ENCODE measurements at places on chromosomes 7 and 10.

GRCh38 chr7:129739427-129739826 lies 127.9 kb downstream of the NRF1 start:
- peak; percentile 3 for DNase-seq

DNA sequence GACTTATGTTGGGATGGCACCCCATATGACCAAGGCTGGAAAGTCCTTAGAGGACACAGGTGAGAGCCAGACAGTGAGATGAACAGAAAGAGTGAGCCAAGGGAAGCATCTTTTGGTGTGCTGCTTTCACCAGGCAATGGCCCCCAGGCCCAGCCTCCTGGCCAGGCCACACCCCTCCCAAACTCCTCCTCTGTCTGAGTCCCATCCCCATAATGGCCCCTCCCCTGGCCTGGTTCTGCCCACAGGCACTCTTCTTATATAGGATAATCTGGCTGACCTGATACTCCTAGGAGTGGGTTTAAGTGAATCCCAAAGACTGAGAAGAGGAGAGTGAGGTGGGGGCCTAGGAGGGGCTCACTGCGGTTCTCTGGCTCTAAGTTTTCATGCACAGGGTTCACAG lies 252.5 kb downstream of the RPS24 start:
- no peak for DNase-seq

DNA sequence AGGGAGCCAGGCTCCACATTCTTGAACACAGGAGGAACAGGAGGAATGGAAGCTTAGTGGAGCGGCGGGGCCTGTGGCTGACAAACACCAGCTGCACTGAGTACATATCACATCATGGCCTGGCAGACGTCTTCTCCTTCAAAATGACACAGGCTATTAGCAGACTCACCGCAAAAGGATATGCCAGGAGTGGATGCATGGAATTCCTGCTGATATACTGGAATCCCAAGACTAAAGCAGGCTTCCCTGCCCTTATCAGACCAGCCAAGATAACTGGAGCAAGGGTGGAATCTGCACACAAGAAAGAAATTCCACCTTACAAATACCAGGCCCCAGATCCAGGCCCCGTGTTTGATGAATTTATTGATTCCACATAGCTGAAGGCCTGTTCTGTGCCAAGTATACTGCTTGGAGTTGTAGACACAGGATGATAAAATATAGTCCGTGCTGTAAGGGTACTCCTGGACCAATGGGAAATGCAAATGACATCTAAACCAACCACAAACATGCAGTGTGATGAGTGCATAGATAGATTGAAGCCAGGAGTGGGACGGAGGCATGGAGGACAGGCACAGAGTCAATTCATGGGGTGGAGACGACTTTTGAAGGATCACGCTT lies 480.5 kb upstream of the ZMIZ1 start:
- DNase-seq: peak; percentile 87

DNA sequence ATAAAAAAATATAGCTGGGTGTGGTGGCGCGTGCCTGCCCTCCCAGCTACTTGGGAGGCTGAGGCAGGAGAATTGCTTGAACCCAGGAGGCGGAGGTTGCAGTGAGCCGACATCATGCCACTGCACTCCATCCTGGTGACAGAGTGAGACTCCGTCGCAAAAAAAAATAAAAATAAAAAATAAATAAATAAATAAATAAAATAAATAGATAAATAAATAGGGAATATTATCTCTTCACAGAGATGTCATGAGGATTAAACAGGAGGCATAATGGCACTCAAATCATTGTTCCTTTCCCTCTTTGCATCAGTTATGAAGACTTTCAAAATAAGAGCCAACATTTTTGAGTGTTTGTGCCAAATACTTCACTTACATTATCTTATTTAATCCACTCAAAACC lies 32.0 kb upstream of the BMPR1A start:
- no peak for DNase-seq

GRCh38 chr7:22295402-22296264 lies 61.3 kb downstream of the RAPGEF5 start:
- DNase-seq: peak; percentile 35

DNA sequence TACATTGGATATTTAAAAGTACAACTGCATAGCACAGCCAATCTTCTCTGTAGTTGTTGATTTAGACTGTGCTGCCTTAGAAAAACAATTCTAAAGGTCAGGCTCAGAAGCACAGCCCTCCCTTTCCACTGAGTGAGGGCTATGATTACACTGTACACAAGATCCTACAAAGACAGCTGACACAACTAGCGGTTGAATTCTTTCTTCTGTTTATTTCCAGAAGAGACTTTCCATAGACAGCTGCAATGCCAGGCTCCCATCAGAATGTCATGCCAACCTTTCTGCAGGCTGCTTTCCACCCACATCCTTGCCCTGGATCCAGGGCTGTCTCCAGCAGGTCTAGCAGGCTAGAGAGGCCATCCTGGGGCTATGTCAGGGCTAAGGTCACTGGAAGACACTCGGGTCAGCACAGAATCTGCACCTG lies 39.3 kb downstream of the FAM13C start:
- no peak for DNase-seq

DNA sequence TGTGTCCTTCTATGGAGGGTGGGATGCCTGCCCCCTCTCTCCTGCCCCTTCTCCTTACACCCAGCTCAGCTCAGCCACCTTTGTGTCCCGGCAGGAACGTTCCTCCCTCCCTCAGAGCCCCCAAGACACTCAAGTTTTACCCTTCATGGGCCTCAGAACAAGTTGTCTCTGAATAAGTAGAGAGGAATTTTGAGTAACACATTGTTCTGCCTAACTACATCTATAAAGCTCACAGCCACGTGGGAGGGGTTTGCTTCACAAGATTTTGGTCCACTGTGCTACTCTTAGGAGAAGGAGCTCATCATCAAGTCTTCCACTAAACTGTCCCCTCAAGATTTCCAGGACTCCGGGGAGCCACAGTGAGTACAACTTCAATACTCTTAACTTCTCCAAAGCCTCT lies 51.6 kb upstream of the ZNF32 start:
- peak; percentile 49 for DNase-seq

GRCh38 chr7:132500727-132501440 lies 75.4 kb downstream of the PLXNA4 start:
- peak; percentile 76 for DNase-seq

- no peak for DNase-seq
Measured at GRCh38 chr10:1158066-1158465, 101.9 kb downstream of the WDR37 start.

GRCh38 chr7:134660242-134660785 lies 13.7 kb downstream of the BPGM start:
- DNase-seq: peak; percentile 47

- DNase-seq: peak; percentile 80
Measured at GRCh38 chr10:114577133-114577532, 80.9 kb downstream of the ABLIM1 start.

- no peak for DNase-seq
Measured at GRCh38 chr7:129799350-129799955, 153.3 kb downstream of the UBE2H start.

DNA sequence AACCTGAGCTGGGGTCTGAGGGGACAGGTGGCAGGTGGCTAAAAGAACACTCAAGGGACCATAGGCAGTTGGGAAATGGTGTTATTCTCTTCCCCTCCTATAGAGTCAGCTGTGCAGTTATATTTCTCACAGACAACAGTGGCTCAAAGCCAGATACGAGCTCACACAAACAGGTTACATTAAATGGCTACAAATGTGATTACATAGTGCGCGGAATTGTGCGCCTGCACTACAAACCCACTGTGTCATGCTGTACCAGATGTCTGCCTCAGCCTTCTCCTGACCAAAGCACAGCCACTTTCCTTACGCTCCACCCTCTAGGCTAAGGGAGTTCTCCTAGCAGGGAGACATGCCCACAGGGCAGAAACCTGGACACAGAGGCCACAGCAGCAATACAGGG lies 387.2 kb downstream of the CNTNAP2 start:
- no peak for DNase-seq

GRCh38 chr7:2802101-2802500 lies 42.0 kb downstream of the GNA12 start:
- no peak for DNase-seq

DNA sequence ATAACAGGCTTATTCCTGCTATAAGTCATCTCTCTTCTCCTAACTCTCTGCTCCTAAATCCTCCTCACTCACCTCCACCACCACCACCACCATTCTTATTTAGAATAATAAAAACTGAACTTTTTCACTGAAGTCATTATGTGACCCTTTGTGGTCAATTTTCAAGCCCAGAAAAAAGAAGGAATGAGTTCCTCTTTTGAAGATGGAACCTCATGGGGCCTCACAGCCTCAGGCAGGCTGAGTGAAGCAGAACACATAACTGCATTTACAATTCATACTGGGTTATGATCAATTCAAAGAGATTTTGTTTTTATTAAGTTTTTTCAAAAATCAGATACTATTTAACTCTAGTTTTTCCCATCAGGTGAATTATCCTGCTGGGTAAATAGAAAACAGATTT lies 29.8 kb downstream of the PNLIPRP3 start:
- DNase-seq: no peak

DNA sequence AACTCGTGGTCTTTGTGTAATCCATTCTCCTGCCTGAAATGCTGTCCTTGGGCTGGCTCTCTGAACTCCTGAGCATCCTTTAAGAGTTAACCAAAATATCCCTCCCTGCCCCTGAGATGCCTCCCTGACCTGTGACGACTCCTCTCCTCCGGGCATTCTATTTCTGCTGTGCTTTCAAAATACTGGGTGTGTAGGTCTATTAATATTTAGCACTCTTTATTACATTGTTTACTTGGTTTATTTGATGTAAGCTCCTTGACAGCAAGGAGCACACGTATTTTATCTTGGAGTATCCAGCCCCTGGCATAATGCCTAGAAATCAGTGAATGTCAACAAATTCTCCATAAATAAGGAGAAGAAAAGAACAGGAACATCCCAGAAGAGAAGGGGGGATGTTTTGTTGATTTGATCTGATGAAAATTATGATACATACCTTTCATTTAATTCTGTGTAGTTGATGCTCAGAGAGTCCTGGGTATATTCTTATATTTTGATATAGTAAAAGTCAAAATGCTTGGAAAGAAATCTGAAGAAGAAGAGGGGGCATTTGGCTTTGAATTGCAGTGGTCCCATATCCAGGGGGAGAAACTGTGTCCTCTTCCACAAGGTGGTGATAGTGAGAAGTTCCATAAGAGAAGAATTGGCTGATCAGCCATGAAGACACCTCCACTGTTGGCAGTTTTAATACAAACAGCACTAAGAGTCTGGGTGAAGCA lies 107.7 kb upstream of the MPP7 start:
- DNase-seq: no peak

DNA sequence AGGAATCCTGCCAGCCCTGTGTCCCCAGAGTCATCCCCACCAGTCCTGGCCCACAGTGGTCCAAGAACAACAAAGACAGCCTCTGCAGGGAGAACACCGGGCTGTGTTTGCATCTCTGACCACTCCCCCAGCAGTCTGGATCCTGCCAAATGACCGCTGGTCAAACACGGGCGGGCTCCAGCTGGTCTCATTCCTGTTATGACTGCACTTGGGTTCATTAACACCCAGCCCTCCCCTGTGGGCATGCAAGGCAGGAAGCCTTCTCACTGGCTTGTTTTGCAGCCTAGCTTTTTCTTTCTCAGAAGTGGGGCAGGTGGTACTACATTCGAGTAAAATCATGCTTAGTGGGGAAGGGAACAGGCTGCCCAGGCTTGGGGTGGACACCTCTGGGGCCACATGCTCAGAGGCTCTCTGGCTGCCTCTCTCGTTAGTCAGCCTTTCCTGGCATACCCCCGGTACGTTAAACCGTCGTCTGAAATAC lies 190.0 kb downstream of the PLXNA4 start:
- peak; percentile 42 for DNase-seq

DNA sequence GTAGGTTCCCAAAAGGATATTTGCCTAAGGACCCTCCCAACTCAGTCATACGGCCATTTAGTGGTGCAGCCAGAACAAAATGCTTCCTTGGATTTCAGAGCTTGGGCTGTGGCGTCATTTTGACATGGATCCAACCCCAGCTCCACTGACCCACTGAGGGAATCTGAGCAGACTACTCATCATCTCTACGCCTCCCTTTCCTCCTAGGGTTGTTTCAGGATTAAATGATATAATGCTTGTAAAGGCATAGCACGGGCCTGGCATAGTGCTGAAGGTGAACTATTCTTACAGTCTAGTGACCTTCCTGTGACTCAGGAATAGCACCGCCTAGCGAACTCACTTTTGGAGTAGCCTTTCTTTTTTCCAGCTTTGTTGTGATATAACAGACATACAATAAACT lies 70.3 kb upstream of the LOXL4 start:
- peak; percentile 45 for DNase-seq

DNA sequence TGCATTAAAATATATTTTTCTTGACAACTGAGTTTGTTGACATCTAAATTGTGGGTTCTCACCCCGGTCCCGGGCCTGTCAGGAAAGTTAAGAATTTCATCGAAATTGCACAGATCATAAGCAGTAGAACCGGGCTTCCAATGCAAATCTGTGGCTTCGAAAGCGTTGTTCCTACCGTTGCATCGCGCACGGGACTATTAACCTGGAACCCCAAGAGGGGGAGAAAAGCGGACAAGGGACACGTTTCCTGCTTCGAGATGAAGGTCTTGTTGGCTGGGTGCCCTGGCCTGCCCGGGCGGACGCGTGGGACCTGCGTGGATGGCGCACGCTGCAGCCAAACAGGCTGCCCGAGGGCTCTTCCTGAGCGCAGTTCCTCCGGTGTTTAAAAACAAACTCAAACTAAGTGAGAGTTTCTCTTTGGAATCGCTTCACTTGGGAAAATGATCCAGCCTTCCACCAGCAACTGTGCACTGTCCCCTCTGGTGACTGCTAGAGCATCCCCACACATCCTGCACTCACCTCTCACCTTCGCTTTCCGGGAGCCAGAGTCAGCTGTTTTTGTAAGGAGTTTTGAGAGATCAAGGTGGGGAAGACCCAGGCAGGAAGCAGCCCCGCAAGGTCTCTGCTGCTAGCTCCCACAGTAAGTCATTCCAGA lies 5.1 kb upstream of the TBX20 start:
- no peak for DNase-seq

DNA sequence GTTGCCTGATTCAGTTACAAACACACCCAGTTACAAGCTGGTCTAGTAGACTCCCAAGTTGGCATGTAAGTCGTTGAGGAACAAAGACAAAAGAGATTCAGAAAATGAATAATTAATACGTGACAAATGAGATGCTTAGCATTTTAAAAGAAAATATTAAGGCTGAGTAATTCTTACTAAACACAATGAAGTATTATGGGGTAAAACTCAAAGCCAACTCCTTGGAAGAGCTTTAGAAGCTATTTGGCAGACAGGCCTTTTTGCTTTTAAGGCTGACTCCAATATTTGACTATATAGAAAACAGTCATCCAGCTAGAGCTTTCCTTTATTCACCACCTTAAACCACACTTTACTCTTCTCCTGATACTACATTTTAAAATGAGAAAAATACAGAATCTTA lies 5.4 kb downstream of the TRDMT1 start:
- no peak for DNase-seq

GRCh38 chr10:114504769-114505579 lies 100.7 kb upstream of the AFAP1L2 start:
- DNase-seq: peak; percentile 83

GRCh38 chr10:48612236-48612943 lies 7.5 kb upstream of the ARHGAP22 start:
- DNase-seq: peak; percentile 84

GRCh38 chr7:84568781-84569180 lies 374.2 kb upstream of the SEMA3A start:
- peak; percentile 26 for DNase-seq

All from AG10803 (cell line).